ENCODE measurements at places on chromosomes 2 and 18.

DNA sequence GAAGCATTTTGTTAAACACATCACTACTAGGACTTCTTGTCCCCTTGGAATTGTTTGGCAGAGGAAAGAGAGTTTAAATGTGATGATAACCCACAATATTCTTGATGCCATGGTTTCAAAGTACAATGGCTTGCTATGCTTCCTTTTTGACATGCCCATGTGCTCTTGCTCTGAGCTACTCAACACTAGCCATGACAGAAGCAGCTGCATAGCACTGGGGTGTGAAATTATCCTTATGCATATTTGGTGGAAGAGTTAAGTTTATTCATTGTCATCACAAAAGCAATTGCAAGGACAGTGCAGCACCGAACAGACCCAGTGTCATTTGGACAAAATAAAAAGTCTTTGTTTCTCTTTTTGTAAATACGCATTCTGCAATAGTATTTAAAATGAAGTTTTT lies 209.9 kb upstream of the CDH20 start:
- DNase-seq, result no peak

GRCh38 chr2:199811346-199811745 lies 39.6 kb downstream of the FTCDNL1 start:
- peak; percentile 45 for DNase-seq

DNA sequence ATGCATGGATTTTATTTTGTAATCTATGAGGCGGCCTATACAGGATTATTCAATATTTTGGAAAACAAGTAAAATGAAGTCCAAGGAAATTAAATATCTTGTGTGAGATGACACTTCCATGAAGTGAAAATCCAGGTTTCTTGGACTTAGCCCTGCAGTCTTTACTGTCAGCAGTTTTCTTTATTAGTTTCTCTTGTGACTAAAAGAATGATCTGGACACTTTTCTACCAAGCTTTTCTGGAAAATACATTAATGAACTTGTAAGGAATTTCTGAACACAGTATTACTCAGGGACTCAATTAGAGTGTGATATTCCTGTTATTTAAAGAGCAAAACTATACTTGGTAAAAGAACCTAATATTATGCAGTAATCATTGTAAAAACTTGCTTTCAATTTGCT lies 610.4 kb upstream of the SLC8A1 start:
- DNase-seq, result no peak

DNA sequence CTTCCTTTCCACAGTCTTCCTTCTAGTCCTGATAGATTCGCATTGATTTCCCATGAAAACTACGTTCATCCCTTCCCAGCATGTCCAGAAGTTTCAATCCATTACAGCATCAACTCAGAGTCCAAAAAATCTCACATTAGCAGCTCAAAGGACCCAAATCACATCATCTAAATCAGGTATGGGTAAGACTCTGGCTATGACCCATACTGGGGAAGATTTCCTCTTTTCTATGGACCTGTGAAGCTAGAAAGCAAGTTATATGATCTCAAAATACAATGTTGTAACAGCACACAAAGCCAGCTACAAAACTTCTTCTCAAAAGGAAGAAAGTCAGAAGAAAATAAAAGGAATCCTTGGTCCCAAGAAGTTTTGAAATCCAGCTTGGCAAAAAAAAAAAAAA lies 5.7 kb upstream of the DCC start:
- DNase-seq, result no peak

DNA sequence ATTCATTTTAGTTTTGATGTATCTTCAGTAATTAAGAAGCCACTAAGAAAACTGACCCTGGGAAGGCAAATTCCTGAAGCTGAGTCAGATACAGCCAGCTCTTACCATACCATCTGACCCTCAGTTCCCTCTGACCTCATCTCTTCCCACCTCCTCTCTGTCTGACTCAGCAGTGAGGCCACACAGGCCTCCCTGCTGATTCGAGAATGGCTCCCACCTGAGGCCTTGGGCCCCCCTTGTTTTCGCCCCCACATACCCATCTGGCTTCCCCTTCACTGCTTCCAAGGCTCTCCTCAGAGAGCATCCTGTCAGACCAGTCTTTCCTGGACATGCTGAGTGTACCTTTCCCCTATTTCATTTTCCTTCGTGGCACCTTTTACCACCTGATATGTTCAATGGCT lies 71.0 kb upstream of the CYP1B1 start:
- peak; percentile 97 for DNase-seq

DNA sequence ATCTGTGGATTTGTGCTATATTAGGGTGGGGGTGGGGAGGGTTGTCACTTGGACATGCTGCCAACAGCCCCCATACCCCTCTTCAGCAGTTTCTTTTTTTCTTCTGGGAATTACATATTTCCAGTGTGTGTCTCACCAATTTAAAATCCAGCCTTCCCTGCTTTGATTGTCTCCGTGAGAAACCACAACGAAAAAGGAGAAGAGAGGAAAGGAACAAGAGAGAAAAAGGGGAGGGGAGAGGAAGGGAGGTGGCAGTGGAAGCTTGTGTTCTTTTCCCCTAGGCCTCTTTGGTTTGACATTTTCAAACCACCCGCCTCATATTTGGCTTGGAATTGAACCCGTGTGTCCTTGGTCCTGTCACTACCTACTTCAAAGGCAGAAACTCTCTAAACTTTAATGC lies 860 bp downstream of the CTNNA2 start:
- no peak for DNase-seq

DNA sequence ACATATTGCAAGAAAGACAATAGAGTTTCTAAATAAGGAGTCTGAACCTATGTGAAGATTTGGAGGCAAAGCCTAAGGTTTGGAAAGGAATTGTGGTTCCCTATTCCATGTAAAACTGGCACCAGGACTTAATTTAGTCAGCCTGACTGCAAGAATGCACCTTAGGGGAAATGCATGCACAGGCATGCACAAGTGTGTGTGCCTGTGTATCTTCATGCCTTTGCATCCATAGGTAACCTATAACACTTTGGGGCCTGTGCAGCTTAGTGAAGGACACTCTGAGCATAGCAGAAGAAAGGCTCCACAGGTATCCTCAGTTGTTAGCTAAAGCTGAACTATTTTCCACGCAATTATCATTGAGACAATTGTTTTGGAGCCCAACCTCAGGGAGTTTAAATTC lies 73.4 kb downstream of the RPRM start:
- DNase-seq, result no peak

- no peak for DNase-seq
Observed at GRCh38 chr2:16330982-16331381, 334.7 kb downstream of the CYRIA start.

DNA sequence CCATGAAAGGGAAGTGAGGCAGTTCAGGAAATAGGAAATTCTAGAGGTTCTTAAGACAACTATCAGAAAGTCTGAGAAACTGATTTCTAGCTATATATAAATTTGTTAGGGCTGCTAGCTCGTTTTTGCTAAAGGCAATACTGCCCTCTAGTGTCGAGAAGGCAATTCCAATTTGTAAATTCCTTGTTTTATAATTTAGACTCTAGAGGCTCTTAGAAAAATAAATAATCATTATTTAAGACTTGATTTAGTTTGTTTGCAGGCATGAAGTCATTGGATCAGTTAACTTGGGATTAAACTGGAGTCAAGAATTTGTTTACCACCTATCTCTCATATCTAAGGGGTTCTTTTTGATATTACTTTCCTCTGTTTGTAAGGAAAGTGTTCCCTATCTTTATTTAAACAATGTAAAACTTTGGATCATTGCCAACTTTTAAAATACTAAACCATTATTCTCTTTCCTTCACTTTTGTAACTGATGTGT lies 66.2 kb downstream of the ACVR2A start:
- DNase-seq, result peak; percentile 89

GRCh38 chr2:163698857-163699256 lies 37.0 kb downstream of the FIGN start:
- DNase-seq, result peak; percentile 25

- no peak for DNase-seq
Observed at GRCh38 chr2:169082995-169083394, 13.6 kb downstream of the DHRS9 start.

DNA sequence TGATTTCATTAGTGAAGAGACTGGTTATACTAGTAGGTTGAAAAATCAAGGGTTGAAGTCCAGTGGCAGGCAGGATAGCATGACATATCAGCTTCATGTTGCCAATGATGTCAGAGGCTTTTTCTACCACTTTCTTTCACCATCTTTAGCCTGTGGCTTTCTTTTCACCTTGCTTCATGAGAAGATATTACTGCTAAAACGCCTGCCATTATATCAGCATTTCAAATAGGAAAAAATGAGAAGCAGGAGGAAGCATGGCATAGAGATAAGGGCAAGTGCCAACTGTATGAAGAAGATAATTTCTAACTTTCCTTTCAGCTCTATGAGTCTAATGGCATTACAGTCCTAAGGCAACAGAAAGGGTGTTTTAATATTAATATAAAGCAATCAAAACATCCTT lies 270.2 kb upstream of the SYT4 start:
- no peak for DNase-seq

DNA sequence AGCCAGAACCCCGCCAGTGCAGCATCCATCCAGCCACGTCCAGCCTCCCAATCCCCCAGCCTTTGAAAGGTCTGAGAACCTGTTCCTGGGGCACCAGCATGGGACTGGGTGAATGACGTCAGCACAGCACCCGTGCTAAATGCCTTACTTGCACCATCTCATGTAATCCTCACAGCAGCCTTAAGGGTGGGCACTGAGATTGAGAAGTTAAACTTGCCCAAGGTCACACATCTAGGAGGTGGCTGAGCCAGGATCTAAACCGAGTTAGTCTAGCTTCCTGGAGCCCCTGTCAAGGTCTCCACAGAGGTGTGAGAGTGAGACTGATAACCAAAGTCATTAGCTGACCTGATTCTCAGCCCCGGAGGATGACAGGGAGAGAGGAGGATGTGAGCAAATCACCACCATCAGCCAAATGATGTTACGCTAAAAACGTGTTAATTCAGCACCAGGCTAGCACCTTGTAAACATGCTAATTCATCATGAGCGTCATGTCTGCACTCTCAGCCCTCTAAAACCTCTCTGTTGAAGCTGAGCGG lies 4.6 kb downstream of the CD8A start:
- no peak for DNase-seq

- peak; percentile 47 for DNase-seq
Observed at GRCh38 chr2:158999458-158999857, 31.0 kb downstream of the TANC1 start.

GRCh38 chr2:108637304-108637669 lies 82.0 kb upstream of the RANBP2 start:
- DNase-seq, result peak; percentile 84

GRCh38 chr18:427005-427404 lies 73.5 kb downstream of the COLEC12 start:
- peak; percentile 97 for DNase-seq

DNA sequence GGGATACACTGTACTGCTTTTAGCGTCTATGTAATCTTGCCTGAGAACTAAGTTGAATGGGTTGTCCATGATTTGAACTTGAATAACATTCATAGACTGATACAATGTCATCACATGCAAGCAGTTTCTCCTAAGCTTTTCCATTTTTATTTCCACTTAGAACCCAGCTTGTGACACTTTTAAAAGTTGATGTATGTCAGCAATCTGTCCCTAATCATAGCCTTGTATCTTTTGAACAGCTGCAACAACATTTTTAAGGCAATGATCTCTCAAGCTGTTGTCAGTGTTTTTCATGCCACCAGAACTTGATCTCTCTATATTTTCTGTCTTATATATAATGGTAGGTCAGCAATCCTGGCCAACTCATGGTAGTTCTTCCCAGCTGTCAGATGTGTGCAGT lies 185.0 kb downstream of the DOK6 start:
- no peak for DNase-seq

- no peak for DNase-seq
Observed at GRCh38 chr2:40962026-40962425, 510.1 kb upstream of the SLC8A1 start.

DNA sequence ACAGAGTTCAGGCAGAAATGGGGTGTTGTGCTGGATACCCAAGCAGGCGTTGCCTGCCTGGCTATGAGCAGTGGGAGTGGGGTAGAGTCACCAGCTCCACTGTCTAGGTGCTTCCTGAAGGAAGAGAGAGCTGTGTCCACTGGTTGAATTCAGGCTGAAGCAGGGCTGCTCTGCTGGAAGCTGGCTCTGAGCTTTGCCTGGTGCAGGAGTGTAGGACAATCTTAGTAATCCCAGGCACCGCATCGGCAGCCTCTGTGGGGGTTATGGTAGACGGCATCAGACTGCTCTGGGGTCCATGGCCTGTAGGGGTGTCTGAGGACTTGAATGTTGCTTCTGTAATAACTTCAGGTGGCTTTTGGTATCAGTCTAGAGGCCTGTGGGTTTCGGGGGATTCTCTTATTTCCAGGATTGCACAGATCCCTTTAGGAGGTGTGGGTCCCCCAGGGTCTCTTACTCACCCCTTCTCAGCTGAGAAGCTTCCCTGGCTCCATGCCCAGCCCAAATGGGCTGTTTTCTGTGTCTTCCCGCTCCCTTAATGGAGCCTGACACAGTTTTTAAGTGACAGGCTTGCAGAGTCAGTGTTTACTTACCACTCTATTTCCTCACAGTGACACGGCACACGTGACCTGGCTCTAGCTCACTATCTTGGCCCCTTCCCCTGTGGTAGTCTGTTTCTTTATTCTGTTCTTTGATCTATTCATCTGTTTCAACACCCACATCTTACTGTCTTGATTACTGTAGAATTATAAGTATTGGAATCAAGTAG lies 644.3 kb downstream of the CBLN2 start:
- no peak for DNase-seq

GRCh38 chr2:157842106-157842879 lies 33.8 kb downstream of the ACVR1 start:
- DNase-seq, result no peak

GRCh38 chr2:105645031-105645937 lies 99.4 kb upstream of the NCK2 start:
- DNase-seq, result no peak

- peak; percentile 97 for DNase-seq
Observed at GRCh38 chr2:65366595-65367125, 65.7 kb downstream of the SPRED2 start.
